Renal cortical epithelial cell (primary cell): ENCODE measurements at places on chromosomes 12 and 14.

- no peak for DNase-seq
Measured at GRCh38 chr12:16919551-16919950, 313.6 kb upstream of the LMO3 start.

GRCh38 chr12:41963398-41963797 is 181.3 kb downstream of the GXYLT1 start:
- DNase-seq: no peak

GRCh38 chr12:47318963-47319362 is 239.2 kb upstream of the AMIGO2 start:
- DNase-seq: no peak

- DNase-seq: peak; percentile 84
Measured at GRCh38 chr12:80217011-80217535, 117.7 kb downstream of the OTOGL start.

GRCh38 chr12:95147866-95148265 is 69.4 kb downstream of the FGD6 start:
- no peak for DNase-seq

GRCh38 chr12:44716711-44717110 is 159.4 kb downstream of the NELL2 start:
- no peak for DNase-seq

- DNase-seq: no peak
Measured at GRCh38 chr14:61631045-61631687, 64.1 kb upstream of the HIF1A start.
